Muscle of back (tissue), 13 donors: ENCODE measurements at places on chromosomes 4 and X. TPM values are rescaled to one million over a fixed set of nuclear protein-coding genes. Genes with fewer than 3 reads are reported as not detected.

Gene CENPVL2
- not detected for polyA plus RNA-seq

Gene PRICKLE3
- 4.0 TPM for polyA plus RNA-seq

GRCh38 chr4:74503580-74503979 lies 58.6 kb downstream of the AREG start:
- DNase-seq, result peak; percentile 50

DNA sequence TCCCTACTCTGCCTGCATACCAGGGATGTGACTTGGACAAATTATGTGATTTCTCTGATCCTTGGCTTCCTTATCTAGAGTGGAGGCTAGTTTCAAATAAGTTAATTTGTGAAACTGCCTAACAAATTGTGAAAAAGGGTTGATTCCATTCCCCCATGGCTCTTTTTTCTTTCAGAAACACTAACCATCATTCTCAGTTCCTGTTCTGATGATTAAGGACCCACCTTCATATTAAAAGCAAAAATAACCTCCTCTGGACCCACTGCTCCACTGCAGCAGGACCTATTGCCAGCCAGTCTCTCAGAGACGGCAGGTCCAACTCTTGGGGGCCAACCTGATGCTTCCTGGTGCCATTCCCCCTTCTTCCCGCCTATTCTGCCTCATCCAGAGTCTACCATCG lies 4.5 kb upstream of the ANXA5 start:
- no peak for DNase-seq

- peak; percentile 44 for DNase-seq
Observed at GRCh38 chr4:31370866-31371465, 650.8 kb downstream of the PCDH7 start.

Gene HDAC8
- polyA plus RNA-seq, result 27.0 TPM

GRCh38 chrX:114268643-114269042 lies 315.2 kb upstream of the HTR2C start:
- DNase-seq, result no peak

GRCh38 chr4:148344941-148345340 lies 97.3 kb downstream of the NR3C2 start:
- DNase-seq, result peak; percentile 38

Gene MAOB
- polyA plus RNA-seq, result 0.73 TPM

DNA sequence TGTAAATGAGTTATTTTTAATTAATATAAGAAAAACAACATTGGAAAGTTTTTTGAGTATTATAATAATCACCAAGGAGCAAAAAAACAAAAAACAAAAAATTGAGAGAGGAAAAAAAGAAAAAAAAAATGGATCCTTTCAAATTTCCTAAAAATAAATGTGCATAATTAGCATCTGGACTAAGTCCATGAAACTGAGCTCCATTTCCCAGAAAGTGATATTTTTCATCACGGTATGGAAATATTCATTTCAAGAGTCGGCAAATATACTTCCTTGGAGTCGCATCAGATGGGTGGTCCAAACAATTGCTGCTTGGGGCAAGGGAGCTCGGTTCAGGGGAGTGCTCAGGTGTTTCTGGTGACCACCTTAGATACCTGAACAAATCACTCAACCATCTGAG lies 305.1 kb downstream of the LDB2 start:
- DNase-seq, result no peak

DNA sequence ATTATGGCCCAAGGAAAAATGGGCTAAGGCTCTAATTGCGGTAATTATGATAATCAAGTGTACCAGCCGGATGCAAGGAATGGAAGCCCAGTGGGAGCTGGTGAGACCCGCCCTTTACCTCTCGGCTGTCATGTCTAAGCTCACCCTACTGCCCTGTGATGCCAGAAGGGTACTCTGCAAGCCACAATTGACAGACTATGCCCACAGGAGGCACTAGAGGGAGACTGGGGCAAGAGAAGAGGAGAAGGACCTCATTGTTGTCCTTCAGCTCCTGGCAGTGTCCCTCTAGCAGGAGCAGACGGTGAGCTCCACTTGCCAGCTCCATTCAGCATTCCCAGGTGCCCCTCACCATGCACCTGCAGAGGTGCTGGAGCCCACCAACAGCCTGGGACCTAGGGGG lies 141.8 kb downstream of the SMIM20 start:
- no peak for DNase-seq

- DNase-seq, result no peak
Observed at GRCh38 chrX:153445106-153445855, 575 bp downstream of the TREX2 start.

DNA sequence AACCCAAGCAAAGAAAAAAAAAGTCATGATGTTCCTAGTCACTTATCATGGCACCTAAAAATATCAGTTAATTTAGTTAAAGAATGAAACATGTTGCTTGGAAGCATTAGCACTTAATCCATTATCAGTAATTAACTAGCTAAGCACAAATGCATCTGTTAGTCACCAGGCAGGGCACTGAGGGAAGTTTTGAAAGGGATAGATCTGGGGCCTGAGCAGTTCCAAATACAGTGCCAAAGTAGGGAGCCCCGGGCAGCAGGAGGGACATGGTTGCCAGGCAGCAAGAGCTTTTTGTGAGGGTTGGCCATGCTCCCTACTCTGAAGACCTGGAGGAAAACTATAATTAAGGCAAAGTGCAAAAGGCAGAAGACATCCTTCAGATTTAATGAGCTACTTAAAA lies 62.0 kb downstream of the PHKA1 start:
- DNase-seq, result no peak

- no peak for DNase-seq
Observed at GRCh38 chr4:87012265-87012953, 77.6 kb downstream of the AFF1 start.

Gene CT45A6
- not detected for polyA plus RNA-seq

Gene SULT1B1
- 0.63 TPM for polyA plus RNA-seq
